Heart right ventricle (tissue), 16 donors: ENCODE measurements at places on chromosomes 6 and 20. TPM values are rescaled to one million over a fixed set of nuclear protein-coding genes. Genes with fewer than 3 reads are reported as not detected.
A peak's percentile ranks its signal among the peaks of the same experiment; 100 is the strongest.

LY6G6C gene
- not detected for polyA plus RNA-seq

GRCh38 chr20:62501801-62502495 lies 26.2 kb upstream of the GATA5 start:
- no peak for DNase-seq
- no peak overlapping the region for H3K4me3 ChIP-seq
- H3K27me3 ChIP-seq, result no peaks in the 10 kb centered on the region

DNA sequence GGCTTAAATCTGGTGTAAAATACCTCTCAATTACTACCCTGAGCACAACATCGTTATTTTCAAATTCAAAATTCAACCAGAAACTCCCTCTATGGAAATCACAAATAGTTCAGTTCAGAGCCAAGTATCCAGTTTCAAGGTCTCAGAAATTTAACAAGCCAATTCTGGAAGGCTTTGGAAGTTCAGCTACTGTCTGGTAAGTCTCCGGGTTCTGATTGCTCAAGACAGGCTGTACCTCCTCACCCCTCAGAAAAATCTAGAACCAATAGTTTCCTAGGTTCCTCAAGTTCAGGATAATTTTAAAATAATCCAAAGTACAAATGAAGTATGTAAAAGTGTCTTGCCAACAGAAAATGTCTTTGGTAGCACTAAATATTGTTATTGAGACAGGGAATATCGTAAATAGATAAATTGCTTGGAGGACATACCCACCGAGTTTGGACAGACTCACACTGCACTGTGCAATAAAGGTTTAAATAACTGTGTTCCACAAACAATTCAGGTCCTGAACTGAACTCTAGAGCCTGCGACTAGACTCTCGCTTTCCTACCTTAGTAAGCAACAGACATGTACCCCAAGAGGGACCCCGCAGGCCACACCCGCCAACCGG lies 729 bp downstream of the ATG5 start:
- H3K4me3 ChIP-seq, result peak overlapping the region; percentile 78
- no peak for DNase-seq
- peaks cover 4% of the 10 kb centered on the region for H3K27me3 ChIP-seq
- H3K27ac ChIP-seq, result peak overlapping the region; percentile 85

DNA sequence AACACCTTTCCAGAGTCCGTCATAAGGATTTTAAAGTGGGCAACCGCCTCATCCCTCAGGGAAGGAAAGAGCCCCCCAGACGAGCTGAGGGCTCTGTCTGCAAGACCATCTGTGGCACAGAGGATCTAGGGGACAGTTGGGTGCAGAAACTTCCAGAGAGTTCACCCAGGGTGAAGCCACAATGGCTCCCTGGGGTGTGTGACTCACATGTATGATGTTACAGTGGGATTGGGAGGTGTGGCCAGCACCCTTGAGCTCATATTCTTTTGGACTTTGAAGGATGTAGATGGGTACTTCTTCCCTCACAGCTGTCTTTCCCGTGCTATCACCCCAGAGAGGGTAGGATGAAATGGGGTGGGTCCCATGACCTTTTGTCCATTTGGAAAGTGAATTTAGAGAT lies 95.5 kb downstream of the NCR2 start:
- no peak for DNase-seq
- H3K27me3 ChIP-seq, result peaks cover 3% of the 10 kb centered on the region
- peaks cover 30% of the 10 kb centered on the region for H3K4me1 ChIP-seq
- H3K36me3 ChIP-seq, result no peaks in the 10 kb centered on the region
- no peak overlapping the region for H3K27ac ChIP-seq

DNA sequence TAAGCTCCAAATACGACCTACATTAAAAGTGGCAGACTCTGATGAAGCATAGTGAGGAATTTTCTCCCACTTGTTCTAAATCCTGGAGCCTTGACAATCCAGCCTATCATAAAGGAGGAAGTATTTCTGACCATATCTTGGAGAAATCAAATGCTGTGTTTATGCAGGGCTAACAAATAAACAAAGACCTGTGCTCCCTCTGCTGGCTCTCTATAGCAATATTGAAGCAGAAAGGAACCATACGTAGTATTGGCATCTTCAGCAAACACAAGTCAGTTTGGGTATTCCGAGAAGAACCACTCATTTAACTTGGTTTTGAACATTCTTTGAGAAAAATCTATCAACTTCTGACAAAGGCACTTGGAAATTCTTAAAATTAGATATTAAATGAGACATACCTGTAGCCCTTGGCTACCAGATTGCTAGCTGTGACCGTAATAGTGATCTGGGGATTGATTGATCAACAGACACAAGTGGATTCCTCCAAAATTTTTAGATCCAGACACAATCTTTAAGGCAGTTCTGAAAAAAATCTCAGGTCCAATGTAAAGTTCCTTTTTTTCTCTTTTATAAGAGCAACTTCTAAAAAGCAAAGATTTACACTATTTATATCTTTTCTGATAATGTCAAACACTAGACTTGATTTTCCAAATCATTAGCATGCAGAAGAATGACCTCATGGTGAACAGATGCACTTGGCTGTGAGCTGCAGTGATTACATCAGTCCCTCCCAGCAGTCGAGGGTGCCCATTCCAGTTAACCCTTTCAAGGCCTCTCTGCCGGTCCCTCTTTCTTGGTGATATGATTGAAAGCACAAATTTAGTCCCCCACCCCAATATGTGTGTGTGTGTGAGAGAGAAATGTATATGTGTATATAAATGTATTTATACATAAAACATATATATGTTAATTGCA lies 40.2 kb downstream of the INSM1 start:
- peaks cover 21% of the 10 kb centered on the region for H3K4me1 ChIP-seq
- H3K27ac ChIP-seq, result no peak overlapping the region
- H3K36me3 ChIP-seq, result no peaks in the 10 kb centered on the region

GRCh38 chr6:21586740-21587178 lies 6.8 kb upstream of the SOX4 start:
- H3K27ac ChIP-seq, result peak overlapping the region; percentile 74
- H3K4me1 ChIP-seq, result peaks cover 12% of the 10 kb centered on the region
- H3K4me3 ChIP-seq, result peak overlapping the region; percentile 81
- no peak for DNase-seq
- no peaks in the 10 kb centered on the region for H3K27me3 ChIP-seq

- H3K36me3 ChIP-seq, result no peaks in the 10 kb centered on the region
- DNase-seq, result no peak
- H3K4me3 ChIP-seq, result no peak overlapping the region
- no peak overlapping the region for H3K27ac ChIP-seq
These were observed 12.0 kb downstream of the LRP11 start for GRCh38 chr6:149852180-149852579.

SAPCD1 gene
- polyA plus RNA-seq, result 1.9 TPM

GSTA3 gene
- polyA plus RNA-seq, result not detected

DNA sequence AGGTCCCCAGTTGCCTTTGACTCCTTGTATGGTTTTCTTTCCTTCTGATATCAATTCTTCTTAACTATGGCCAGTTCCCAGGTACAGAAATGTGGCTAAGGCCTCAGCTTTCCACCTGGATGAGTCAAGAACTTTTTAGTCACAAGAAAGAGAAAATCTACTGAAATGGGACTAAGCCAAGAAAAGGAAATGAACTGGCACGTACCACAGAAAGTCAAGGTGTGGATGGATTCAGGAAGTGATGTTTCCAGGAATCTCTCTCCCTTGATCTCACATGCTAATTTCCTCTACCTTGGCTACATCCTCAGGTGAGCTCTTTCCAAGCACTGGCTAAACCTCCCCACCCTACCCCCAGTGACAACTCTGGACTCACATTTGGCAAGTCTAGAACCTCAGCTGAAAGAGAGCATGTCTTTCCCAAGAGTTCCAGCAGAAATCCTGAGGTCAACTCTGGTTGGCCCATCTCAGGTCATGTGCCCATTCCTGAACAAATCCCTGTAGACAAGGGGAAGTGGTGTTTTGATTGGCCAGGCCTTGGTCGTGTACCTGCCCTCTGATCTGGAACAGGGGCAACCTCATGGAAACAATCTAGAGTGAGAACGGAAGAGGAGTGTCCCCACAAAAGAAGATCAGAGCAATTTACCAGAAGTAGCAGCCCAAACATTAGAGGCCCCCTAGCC lies 205.3 kb downstream of the NFATC2 start:
- no peaks in the 10 kb centered on the region for H3K36me3 ChIP-seq
- peaks cover 9% of the 10 kb centered on the region for H3K4me1 ChIP-seq
- H3K4me3 ChIP-seq, result no peak overlapping the region
- no peaks in the 10 kb centered on the region for H3K27me3 ChIP-seq
- no peak overlapping the region for H3K27ac ChIP-seq

DNA sequence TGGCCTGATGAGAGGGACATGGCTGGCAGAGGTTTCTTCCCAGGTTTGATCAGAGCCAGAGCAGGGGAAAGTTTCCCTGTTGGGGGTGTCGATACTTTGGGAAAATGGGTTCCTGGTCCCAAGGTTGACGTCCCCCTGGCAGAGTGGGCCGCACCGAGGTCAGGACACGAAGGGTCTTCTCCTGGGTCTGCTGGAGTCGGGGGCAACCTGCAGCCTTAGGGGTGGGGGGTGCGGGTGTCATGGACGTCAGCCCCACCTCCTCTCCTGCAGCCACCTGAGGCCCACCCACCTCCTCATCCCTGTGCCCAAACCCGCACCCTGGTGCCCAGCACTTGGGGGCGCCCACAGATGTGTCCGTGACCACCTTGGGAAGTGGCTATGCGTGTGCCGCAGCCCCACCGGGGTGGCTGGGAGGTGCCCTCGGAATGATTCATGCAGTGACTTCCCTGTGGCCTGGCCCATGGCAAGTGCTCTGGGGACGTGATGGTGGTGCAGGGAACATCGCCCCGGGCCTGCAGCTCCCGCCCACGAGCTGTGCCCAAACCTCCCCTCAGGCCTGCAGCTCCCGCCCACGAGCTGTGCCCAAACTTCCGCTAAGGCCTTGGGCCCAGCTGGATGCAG lies 64.9 kb downstream of the YTHDF1 start:
- H3K36me3 ChIP-seq, result no peaks in the 10 kb centered on the region
- H3K4me1 ChIP-seq, result peaks cover 20% of the 10 kb centered on the region
- no peak overlapping the region for H3K4me3 ChIP-seq
- no peak overlapping the region for H3K27ac ChIP-seq
- peaks cover 72% of the 10 kb centered on the region for H3K27me3 ChIP-seq

DNA sequence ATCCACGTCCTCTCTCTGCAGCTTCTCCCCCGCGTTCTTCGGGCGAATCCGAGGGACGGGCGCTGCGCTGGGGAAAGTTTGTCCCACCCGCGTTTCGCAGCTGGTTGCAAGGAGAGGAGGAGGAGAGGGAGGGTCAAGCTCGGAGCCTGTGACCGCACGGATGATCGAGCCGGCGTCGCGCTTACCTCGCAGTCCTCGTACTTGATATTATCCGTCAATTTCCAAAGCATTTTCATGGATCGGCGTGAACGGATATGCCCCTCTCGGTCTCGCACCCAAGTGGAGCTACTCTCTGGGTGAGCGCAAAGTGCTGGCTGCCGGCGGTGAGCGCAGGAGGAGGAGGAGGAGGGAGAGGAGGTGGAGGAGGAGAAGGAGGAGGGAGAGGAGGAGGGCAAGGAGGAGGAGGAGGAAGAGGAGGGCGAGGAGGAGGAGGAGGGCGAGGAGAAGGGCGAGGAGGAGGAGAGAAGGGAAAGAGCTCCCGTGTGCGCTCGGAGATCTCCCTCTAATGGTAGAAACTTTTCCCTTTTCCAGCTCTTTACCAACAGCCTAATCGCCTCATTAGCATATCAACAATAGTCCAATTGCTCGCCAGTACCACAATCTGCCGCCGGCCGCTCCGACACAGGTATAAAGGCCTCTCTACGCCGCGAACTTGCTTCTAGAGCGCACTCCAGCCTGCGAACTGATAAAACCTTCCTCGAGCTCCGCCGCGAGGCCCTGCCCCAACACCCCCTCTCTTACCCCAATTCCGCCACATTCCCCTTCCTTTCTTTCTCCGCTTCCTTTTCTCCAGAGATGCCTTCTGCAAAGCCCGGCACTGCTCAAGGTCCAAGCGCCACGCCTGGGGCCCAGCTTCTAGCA lies at the start of gene TFAP2A:
Gene TFAP2A, minus strand, starts transcription at position 319 of the 861 bp plus-strand sequence. Its CDS starts 83 bp downstream, at position 236.
- H3K36me3 ChIP-seq, result no peaks in the 10 kb centered on the region
- H3K27ac ChIP-seq, result no peak within 1 kb of the TSS
- H3K27me3 ChIP-seq, result peaks cover 98% of the 10 kb centered on the region
- peaks cover 74% of the 10 kb centered on the region for H3K4me1 ChIP-seq

NKAIN2 gene
- polyA plus RNA-seq, result 0.12 TPM

GRCh38 chr6:81759782-81760181 lies 7.3 kb upstream of the TENT5A start:
- no peak overlapping the region for H3K27ac ChIP-seq
- H3K36me3 ChIP-seq, result no peaks in the 10 kb centered on the region
- no peaks in the 10 kb centered on the region for H3K4me1 ChIP-seq
- no peak for DNase-seq
